Mesendoderm (in vitro differentiated cells): ENCODE measurements at places on chromosomes 13 and 19.

DNA sequence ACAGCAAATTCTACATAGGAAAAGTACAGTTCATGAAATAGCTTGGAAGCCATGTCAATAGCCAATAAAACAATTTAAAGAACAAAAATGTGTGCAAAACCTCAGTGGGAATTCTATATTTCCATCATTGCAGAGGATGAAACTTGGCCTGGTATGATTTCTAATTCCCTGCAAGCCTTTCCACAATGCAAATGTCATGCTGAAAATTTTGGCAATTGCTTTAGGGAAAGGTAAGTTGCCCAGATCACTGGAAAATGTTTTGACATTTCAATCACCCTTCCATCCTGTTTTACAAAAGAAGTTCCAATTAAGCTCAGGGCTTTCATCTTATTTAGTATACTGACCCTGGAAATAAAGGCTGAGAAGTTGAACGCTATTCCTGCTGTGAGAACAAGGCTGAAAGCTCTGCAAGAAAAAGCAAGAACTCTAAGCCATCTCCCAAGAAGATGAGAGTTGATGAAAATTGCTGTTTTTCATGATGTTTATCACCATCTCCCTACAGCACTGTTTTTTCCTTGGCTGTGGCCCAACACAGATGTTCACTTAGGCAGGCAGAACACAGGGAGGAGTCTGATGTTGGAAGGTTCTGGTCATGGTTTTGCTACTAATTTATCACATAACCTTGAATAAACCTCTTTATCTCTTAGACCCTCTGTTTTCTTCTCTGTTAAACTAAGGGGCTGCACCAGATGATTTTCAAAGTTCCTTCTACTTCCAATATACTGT, 263.7 kb downstream of the KCTD12 start:
- DNase-seq: no peak

DNA sequence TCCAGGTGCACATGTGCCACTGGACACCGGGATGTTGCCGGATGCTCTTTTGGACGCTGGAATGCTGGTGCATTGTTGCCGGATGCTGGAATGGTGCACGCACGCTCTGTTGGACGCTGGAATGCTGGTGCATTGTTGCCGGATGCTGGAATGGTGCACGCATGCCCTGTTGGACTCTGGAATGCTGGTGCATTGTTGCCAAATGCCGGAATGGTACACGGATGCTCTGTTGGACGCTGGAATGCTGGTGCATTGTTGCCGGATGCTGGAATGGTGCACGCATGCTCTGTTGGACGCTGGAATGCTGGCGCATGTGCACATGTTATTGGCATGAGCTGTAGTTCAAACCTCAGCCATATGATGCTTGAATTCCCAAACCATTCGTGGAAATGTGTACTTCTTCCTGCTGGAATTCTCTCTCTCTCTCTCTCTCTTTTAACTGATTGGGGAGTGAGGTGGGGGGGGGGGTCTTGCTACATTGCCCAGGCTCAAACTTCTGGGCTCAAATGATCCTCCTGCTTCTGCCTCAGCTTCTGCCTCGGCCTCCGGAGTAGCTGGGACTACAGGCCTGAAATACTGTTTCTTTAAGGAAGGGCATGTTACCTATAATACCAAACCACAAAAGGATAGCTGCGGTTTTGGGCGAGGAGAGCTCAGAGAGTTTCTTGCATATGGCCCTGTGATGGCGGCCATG, 1.2 kb upstream of the MCF2L start:
- DNase-seq: no peak

GRCh38 chr19:48696353-48697010, 711 bp downstream of the FUT2 start:
- DNase-seq: peak; percentile 83

GRCh38 chr13:79044415-79044814, 361.6 kb downstream of the RBM26 start:
- no peak for DNase-seq

DNA sequence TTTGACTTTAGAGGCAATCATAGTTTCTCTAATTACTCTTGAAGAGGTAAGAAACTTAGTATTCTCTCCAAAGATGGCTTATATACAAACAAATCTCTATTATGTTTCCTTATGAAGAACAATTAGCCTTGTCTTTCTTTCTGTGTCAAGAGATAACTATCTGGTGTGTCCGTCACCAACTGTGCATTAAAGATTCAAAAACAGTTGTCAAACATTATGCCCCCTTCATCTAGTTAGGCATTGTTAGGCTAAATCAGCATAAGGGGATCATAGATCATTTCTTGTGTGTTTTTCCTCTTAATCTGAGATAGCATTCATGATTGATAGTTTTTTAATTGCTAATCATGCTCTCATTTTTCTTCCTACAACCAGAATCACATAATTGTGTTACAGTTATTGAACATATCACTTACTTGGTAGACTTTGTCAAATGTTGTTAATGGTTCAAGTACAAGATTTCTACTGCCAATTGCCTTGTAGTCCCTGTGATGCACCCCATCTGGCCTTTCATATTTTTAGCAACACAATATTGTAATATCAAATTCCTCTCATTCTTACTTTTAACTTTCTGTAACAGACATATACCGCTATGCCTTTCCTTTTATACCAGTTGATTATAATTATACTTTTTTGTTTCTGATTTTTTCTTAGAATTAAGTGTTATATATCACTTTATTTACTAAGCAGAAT, 612.7 kb downstream of the SLITRK6 start:
- no peak for DNase-seq

DNA sequence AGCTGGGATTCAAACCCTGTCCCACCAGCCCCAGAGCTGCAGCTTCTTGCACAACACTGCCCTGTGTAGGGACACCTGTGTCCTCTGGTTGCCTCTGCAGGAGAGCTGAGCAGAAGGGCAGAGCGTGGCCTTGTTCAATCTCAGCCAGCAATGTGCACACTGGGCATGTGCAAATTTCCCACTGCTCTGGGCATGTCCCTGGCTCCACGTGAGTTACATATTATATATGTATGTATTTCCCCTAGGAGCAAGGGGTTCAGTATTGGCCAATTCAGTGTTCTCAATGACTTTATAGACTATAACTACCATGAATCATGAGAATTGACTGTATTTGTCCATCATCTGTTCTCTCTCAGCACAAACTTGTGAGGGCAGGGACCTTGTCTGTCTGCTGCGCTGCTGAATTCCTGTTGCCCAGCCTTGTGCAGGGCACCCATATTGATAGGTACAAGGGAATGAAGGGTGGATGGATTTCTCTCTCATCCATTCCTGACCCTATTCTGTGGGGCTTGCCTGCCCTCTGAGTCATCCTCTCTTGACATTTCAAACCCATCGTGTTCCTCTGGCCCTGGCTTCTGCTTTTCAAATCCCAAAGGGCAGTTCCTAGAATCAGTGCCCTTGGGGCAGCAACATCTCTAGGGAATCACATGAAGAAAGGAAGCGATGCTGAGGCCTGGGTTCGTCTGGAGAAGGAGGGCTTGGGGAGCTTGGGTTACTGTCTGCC, 69.7 kb downstream of the ERICH6B start:
- DNase-seq: no peak

DNA sequence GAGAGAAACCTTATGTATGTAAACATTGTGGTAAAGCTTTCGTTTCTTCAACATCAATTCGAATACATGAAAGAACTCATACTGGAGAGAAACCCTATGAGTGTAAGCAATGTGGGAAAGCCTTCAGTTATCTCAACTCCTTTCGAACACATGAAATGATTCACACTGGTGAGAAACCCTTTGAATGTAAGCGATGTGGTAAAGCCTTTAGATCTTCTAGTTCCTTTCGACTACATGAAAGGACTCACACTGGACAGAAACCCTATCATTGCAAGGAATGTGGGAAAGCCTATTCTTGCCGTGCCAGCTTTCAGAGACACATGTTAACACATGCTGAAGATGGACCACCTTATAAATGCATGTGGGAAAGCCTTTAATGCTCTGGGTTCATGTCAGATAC, 24.7 kb downstream of the ZNF136 start:
- DNase-seq: peak; percentile 20

- no peak for DNase-seq
Observed at GRCh38 chr13:53759016-53759415, 730.4 kb downstream of the OLFM4 start.

GRCh38 chr19:17753976-17754375, 2.7 kb downstream of the FCHO1 start:
- DNase-seq: no peak

DNA sequence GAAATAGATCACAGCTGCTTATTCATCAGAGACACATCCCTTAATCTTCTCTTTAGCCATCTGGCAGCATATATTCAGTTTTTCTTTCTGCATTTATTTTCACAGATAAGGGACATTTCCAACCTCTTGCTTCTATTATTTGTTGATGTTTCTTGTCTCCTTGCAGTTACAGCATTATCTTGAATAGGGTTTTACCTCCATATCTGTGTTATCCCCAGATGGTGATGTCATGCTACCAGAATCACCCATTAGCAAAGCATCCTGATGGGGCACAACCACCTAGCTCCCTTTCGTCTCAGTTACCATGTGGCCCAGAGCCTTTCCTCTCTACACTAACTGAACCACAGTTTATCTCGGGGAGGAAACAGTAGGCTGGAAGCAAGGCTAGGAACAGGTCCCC, 483.9 kb downstream of the FOXO1 start:
- peak; percentile 45 for DNase-seq

GRCh38 chr19:31659897-31660210, 310.6 kb upstream of the TSHZ3 start:
- no peak for DNase-seq

DNA sequence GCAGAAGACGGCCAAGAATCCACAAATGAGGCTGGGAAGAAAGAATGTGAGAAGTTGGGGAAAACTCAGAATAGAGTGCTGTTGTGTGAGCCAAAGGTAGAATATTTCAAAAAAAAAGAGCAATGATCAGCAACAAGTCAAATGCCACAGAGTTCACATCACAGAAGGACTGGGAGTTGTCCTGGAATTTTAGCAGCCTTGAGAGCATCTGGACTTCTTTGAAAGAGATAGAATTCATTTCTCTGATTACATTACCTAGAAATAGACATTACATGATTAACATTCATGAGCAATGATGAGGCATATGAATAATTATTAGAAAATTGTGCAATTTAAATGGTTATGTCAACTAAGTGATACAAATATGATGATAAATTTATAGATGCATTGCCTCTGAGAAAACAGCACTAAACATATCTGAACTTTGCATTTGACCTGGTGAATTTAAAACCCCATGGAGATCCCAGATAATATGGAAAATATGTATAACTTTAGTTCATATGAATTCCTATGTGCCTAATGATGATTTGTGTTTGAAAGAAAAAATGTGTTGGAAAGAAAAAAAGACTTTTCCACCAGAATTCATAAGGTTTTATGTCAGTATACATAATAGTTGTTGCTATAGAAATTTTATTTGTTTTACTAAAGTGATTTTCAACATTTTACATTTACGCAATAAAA, 186.2 kb downstream of the POSTN start:
- no peak for DNase-seq

DNA sequence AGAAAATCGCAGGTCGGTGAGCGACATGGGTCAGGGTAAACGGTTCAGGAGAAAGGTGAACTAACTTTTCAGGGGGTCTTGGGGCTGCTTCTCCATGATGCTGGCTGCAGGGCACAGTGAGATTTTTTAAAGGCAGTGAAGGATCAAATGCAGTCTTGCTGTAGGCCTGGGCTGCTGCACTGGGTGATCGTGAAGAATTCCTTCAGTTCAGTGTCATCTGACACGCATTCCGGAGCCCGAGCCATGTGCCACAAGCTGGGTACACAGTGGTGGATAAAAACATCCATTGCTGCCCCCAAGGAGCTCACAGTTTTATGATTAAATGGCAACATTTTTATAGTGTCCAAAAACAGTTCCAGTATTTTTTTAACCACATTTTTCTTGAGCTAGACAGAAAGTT, 56.3 kb upstream of the GPR12 start:
- no peak for DNase-seq

- no peak for DNase-seq
Observed at GRCh38 chr13:62038214-62038613, 622.6 kb upstream of the PCDH20 start.

- no peak for DNase-seq
Observed at GRCh38 chr19:46182476-46182875, 34.4 kb downstream of the IGFL2 start.

- peak; percentile 47 for DNase-seq
Observed at GRCh38 chr19:5627395-5627904, 4.6 kb downstream of the SAFB start.

GRCh38 chr13:74301258-74301935, 167.2 kb upstream of the KLF12 start:
- peak; percentile 18 for DNase-seq

DNA sequence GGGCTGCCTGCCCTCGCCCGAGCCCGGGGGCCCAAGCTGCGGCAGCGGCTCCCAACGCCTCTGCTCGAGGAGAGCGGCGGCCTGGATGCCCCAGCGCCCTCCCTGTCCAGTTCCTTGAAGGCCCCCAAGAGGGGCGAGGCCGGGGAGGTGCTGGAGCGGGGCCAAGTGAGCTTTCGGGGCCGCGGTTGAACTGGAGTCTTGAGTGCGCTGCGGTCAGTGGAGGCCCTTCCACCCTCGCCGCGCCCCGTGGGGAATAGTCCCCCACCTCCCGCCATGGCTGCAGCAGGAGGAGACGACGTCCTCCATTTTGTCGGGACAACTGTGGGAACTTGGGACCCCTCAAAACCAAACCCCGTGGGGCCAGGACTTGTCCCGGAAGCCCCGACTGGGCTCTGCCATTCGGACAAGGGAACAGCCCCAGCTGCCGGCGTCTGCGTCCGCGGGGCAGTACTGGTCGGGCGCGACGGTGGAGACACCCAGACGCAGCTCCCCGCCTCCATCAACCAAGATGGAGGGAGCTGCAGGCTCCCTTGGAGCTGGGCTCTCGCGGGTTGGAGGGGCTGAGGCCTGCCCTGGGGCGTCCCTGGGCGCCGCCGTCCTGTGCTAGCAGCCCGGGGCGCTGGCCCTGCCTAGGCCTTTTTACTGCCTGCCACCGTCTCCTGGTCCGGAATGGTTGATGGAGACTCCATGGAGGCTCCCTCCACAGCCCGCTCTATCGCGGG, 736 bp upstream of the ZMYM5 start:
- peak; percentile 84 for DNase-seq

- DNase-seq: peak; percentile 43
Observed at GRCh38 chr19:3538965-3539755, at the start of gene TEKTIP1. TSS of gene TEKTIP1 (plus strand) at chr19:3539174. CDS start at chr19:3539178, 4 bp downstream.

GRCh38 chr19:39224910-39225309, 19.9 kb downstream of the IFNL3 start:
- DNase-seq: peak; percentile 52

DNA sequence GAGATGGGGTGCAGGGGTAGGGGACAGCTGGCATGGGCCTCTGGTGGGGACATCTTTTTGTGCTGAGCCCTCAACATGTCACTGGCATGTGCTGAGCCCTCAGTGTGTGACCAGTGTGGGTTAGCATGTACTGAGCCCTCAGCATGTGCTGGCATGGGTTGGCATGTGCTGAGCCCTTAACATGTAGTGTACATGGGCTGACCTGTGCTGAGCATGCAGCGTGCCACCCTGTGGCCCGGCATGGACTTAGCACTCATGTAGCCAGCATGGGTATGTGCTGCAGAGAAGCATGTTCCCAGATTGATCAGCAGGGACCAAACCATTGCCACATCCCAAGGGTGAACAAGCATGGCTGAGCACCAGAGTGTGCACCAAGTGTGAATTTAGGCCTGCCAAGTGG, 11.5 kb downstream of the HIPK4 start:
- no peak for DNase-seq

- peak; percentile 70 for DNase-seq
Observed at GRCh38 chr19:3544742-3545668, 6.0 kb downstream of the TEKTIP1 start.

- peak; percentile 73 for DNase-seq
Observed at GRCh38 chr13:87810391-87810801, 139.2 kb downstream of the SLITRK5 start.
